ENCODE measurements at places on chromosomes 6 and 20.

DNA sequence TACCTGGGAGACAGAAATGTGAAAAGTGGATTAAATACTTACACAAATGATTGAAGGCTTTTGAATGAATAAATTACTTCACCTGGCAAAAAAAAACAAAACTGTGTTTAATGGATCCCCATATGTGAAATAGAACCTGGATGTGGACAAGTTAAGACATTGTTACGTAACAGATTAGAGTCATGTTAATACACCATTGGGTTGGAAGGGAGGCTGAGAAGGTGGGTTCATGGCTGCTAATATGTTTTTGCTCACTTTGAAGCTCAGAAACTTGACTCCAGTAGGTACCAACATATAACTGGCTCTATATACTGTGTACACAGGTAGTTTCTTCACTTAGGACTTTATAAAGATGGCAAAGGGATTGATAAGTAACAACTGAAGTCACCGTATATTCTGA is 21.4 kb upstream of the TENT5A start:
- no peak for DNase-seq

DNA sequence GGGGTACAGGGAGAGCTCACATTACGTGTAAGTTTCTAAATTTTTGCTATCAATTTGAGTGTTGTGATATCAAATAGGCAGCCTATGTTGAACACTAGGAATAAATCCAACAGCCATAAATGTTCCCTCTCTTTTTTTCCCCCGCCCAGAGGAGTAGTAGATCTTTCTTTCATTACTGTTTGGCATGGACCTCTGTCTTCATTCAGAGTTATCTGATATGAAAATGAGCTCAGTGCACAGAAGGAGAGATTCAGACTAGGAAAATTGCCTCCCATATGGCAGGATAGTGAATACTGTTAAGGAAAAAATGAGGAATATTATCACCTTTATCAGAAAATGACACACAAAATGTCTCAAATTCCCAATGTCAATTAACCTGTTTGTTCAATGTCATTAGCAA is 110.0 kb upstream of the EYS start:
- DNase-seq, result no peak

GRCh38 chr6:65896140-65896539 is 189.1 kb upstream of the EYS start:
- no peak for DNase-seq

DNA sequence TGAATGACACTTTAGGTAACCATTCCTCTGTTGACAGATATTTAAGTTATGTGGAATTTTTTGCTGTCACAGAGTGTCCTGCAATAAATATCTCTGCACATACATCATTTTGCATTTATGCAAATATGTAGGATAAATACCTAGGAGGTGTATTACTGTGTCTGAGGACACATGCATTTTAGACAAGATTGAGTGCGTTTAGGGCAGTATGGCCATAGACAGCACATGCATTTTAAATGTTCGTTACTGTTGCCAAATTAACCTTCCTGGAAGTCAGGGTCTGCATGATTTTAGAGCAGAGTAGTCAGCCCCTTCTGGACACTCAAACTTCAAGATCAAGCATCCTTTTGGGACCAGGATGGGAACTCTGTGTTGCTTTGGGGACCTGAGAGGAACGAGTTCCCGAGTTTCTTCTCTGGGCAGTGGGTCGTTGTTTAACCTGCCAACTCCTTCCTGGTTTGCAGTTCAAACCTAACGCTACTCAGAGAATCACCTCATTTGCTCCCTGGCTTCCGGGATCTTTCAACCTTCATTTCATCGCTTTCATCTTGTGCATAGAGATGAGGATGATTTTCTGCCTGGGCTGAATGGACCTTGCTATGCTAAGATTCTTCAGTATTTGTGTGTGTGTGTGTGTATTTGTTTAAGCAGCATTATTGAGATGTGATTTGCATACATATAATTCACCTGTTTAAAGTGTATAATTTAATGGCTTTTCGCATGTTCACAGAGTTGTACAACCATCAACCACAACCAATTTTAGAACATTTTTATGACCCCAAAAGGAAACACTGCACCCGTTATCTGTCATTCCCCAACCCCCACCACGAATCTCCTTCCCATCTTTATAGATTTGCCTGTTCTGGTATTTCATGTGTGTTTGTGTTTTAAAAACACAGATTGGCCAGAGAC is 9.8 kb downstream of the BCAS4 start:
- no peak for DNase-seq

- DNase-seq, result no peak
Observed at GRCh38 chr6:109000289-109000688, 94.4 kb downstream of the SESN1 start.

GRCh38 chr6:38262026-38262425 is 377.7 kb downstream of the BTBD9 start:
- DNase-seq, result no peak

Measured in cerebellar nuclear complex (tissue), 1 donor.